Stimulated activated CD8-positive, alpha-beta memory T cell treated with anti-CD3 and anti-CD28 coated beads, Interleukin-7, amount 100 ng/mL, for 48 hours (primary cell): ENCODE measurements at places on chromosomes 4 and X.

- no peak for DNase-seq
Measured at GRCh38 chr4:69054578-69055200, 41.6 kb upstream of the UGT2B7 start.

- no peak for DNase-seq
Measured at GRCh38 chrX:3262901-3263300, 83.6 kb downstream of the MXRA5 start.

DNA sequence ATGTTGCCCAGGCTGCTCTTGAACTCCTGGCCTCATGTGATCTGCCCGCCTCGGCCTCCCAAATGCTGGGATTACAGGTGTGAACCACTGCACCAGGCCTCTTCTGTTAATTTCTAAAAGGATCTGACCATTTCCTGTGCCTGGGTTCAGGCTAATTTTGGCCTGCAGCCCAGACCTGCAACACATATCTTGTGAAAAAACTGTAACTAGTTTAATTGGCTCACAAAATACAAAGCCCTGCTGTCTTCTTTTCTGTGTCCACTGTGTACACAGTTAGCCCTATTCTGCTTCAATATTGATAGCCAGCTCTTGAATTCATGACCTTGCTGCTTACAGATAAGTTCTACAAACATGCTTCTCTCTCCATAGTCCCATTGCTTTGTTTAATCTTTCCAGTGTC, 753.5 kb downstream of the PDHA2 start:
- DNase-seq: no peak

DNA sequence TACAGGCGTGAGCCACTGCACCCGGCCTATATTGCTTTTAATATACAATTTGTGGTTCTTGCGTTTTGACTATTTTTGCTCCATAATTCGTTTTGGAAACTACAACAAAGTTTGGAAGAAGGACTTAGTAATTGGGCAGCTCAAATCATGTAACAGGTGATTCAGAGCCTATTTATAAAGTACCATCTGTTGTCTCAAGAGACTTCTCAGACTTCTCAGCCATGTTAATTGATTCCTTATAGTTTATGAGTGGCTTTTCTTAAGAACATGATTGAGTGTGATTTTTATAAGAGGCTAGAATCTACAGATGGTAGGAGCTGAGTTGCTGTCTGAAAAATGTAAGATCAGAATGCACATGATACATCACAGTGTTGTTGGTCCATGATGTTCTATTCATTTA, 240.2 kb downstream of the ADGRL3 start:
- no peak for DNase-seq

DNA sequence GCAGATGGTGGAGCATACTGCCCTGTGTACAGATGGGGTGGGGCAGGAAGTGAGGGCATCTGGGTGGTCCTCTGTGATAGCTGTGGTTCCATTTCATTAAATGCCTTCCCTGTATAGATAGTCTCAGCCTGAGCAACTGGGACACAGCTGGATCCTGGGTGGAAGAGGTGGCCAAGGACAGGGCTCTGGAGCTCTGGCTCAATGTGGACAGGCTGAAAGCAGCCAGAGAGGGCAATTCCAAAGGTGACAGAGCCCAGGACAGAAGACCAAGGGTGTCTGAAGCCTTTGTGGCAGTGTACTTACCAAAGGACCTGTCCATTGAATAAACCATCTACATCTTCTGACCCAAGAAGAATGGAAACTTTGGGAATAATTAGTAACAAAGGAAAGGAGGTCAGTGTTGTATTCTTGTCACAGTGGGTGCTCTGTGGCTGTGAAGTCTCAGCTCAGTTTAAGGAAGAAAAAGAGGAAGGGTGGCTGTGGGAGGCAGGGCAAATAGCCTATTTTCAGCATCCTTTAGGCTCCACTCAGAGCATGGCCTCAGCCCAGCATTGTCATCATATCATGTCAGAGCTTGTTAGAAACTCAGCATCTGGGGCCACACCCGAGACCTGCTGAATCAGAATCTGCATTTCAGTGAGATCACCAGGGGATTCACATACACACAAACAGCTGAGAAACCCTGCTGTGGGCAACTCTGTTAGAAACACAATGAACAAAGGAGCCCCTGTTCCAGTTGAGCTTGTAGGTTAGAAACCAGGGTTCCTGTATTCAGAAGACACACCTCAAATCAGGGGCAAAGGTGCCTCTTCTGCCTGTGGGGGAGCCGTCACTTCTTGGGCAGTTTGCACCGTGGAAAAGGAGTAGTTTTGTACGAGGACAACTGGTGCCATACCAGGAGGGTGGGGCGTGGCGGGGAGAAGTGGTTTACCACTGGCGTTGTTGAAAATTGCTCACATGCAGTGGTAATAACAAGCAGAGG, 168.6 kb downstream of the PTTG2 start:
- peak; percentile 53 for DNase-seq

- no peak for DNase-seq
Measured at GRCh38 chrX:154021131-154021611, 1.5 kb upstream of the IRAK1 start.

GRCh38 chrX:35046660-35047296, 104.2 kb downstream of the FAM47B start:
- DNase-seq: no peak

GRCh38 chr4:152780267-152780778, 569 bp downstream of the ARFIP1 start:
- no peak for DNase-seq

DNA sequence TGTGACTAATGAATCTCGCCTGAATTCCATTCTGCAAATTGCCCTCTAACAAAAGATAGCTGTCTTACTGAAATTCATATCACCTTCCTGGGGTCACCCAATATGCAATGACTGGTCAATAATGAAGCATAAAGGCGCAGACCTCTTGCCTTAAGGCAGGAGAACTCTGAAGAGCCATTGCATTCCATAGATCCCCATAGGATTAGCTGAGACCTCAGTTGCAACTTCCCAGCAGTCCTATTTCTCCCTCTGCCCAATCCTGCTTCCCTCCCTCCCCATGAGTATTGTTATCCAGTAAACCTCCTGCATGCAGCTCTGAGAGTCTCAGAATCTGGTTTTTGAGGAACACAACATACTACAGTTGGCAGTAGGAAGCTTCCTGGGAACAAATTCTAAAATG, 396.5 kb downstream of the DCAF12L2 start:
- no peak for DNase-seq

DNA sequence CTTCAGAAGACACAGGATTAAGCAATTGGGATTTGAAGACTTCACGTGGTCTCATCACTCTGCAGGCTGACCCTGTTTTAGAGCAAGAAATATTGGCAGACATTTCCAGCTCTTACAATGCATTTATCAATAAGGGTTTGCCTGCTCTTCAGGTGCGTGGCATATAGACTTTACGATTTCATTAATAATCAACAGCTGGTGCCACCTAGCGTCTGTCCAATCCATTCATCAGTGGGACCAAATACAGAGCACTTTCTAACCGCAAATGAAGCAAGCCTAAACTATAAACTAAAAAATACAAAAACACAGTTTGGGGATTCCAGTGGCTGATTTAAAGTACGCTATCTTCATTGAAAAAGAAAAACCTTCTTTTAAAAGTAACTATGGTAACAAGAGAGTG, 125.4 kb upstream of the DMD start:
- no peak for DNase-seq

DNA sequence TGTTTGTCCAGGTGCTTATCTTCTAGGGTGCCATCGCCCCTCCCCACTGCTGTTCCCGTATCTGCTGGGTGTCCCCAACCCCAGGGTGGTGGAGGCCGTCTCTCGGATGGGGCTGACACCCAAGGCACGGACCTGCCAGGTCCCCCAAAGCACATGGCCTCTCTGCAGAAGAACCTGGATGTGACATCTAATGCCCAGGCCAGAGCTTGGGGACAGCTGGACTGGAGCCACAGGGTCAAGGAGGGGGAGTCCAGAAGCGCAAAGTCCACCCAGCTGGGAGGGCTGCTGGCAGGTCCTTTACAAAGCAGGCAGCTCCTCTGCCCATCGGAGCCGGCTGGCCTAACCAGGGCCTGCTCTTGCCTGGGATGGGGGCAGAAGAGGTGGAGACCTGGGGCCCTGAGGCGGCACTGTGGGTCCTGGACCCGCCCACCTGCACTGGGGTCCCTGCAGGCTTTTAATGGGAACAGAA, 751 bp upstream of the DOK7 start:
- DNase-seq: no peak

DNA sequence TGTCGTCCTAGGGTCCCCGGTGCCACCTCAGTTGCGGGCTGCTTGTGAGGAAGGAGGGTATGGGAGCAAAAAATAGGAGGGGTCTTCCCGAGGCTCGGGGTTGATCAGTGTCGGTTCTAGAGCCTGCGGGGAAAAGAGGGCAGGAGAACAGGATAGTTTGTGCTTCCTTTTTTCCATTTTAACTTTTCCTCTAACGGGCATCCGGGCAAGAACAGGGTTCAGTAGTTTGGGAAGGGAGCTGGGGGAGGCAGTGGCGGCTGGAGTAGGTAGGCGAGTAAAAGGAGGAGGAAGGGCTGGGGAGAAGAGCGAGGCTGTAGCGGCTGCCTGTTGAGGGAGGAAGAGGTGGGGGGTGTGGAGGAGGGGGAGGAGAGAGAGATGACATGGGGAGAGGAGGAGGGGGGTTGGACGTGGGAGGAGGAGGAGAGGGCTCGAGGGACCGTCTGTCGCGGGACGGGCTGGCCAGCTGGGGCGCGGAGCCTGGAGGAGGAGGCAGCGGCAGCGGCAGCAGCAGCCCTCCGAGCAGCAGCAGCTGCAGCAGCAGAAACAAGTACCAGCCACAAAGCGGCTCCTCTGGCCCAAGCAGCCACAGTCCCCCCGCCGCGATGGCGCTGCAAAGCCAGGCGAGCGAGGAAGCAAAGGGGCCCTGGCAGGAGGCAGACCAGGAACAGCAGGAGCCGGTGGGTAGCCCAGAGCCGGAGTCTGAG, at the start of gene SLC16A2:
SLC16A2 (plus strand) TSS at position 458 of the 704 bp plus-strand sequence; CDS start at position 603, 145 bp downstream.
- DNase-seq: no peak

DNA sequence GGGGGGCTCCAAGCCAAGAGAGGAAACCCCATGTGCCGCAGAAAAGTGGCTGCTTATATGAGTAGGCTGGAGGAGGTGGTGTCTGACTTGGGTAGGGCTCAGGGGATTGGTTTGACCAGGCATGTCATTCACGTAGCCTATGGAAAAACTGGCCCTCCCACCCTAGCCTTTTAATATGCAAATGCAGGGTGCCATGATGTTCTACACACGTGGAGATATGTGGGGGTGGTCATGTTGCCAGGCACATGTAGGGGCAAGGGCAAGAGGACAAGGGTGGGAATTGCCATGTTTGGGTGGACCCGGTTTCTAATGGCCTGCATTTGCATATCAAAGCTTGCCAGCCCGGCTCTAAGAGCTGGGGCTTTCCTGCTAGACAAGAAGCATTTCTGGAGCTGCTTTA, 86.9 kb upstream of the SHISA3 start:
- no peak for DNase-seq

DNA sequence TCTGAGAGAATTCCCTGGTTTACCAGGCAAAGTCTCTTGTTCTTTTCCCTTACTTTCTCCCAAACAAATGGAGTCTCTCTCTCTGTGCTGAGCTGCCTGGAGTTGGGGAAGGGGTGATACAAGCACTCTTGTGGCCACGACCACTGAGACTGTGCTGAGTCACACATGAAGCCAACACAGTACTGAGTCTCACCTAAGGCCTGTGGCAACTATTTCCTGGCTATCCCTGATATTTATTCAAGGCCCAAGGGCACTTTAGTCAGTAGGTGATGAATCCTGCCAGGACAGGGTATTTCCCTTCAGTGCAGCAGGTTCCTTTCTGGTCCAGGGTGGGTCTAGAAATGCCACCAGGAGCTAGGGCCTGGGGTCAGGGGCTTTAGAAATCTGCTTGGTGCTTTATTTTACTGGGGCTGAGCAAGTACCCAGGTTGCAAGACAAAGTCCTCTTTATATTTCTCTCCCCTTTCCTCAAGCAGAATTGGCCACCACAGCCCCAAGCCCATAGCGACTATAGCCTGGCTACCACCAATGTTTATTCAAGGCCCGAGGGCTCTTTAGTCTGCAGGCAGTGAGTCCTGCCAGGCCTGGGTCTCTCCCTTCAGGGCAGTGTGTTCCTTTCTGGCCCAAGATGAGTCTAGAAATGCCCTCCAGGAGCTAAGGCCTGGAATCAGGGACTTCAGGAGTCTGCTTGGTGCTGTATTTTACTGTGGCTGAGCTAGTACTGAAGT, 10.5 kb downstream of the ARL13A start:
- no peak for DNase-seq

DNA sequence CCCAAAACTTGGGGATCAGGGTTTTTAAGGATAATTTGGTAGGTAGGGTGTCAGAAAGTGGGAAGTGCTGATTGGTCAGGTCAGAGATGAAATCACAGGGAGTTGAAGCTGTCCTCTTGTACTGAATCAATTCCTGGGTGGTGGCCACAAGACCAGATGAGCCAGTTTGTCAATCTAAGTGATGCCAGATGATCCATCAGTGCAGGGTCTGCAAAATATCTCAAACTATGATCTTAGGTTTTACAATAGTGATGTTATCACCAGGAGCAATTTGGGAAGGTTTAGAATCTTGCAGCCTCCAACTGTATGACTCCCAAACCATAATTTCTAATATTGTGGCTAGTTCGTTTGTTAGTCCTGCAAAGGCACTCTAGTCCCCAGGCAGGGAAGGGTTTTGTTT, 43.3 kb downstream of the CAMK2D start:
- DNase-seq: no peak

DNA sequence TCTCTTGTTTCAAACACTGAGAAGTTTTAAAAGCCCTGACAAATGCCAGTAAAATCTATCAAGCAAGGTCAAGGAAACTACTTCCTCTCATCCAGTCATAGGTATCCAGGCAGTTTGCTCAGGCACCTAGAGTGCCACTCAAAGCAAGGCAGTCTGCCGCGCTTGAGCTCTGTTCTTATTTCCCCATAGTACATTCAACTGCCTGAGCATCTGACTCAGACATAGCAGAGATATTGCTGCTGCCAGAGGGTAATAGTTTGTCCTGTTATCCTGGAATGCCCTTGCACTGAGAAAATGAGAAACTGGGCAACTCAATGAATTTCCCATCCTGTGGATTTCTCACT, 16.1 kb upstream of the ATP8A1 start:
- no peak for DNase-seq

GRCh38 chrX:121008920-121009319, 23.4 kb upstream of the CT47A1 start:
- DNase-seq: no peak

DNA sequence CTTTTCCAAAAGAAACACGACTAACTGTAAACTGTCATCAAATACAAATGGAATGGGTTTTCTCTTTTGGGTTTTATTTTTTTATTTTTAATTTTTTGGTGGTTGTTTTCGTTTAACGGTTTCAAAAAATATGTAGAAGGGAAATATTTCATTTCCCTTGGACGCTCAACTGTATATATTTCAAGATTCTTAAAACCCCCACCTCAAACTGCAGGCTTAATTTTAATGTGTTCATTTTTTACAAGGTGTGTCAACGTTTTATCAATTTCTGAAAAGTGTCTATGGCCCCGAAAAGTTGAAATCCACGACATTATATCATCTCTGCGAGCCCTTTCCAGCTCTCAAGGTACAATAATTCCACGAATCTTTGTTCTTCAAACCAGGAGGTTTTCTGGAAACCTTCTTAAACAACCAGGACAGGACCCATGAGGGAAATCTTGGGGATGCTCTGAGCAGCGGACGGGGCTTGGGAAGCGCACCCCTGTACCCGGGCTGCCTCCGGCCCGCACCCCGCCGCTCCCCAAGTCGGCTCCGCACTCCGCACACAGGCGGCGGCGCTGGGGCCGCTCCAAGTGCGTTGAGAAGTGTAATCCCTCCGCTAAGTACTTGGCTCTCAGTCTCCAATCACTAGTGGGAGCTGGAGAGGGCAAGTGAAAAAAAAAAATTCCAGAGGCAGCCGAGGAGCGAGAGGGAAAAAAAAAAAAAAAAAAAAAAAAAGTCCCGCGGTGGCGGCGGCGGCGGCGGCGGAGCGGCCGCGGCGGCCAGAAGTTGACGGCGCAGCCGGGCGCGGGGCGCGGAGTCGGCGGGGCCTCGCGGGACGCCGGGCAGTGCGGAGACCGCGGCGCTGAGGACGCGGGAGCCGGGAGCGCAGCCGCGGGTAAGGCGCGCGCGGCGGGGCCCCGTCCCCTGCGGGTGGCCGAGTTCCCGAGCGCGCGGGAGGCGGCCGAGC, at the start of gene BMPR1B:
BMPR1B (plus strand) TSS at position 764 of the 949 bp plus-strand sequence. CDS start 346,470 bp downstream, outside the sequence.
- no peak for DNase-seq
